ENCODE measurements at places on chromosomes 4 and X.

DNA sequence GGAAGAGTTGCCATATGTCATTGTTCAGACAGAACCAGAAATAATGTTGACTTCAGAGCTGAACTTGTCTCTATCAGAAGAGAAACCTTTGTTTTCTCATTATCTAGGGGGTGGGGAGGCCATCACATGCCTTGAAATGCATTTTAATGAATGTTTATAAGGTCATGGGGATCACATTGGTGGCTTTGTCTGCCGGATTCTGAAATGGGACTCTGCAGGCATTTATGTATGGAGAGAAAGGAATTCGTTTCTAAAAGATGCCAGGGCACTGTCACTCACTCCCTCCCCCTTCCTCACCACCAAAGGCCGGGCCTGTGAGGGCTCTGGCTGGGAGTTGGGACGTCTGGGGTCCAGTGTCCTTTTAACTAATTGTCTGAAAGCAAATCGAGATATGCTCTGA is 102.2 kb downstream of the MAMLD1 start:
- no peak for DNase-seq

DNA sequence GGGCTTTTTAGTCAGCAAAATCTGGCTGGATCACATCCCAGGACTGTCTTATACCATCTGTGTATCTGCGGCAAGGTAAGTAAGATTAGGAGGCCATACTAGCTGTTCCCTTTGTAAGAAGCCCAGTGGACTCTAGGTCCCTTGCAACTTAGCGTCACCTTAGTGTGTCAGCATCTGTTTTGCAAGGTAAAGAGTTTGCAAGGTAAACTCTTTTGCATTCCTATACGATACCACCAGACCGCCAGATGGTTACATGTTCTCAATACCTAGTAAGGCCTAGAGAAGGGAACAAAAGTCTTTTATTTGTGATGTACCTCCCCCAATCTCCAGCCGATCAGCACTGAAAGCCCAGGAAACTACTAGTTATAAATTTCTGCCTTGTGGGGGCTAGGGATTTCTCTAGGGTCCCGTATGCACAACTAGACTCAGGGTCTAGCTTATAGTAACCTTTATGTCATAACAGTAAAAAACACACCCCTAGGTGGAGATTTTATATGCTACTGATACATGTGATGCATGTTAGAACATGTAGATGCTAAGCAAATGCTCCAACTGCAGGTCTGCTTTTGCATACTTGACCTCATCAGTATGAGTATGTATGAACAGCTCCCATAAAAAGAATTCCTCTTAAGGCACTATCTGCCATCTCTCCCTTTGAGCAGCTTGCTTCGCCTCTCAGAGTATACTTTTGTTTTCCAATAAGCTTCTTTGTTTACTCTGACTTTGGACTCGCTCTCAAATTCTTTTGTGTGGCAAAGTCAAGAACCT is 78.4 kb downstream of the KCNIP4 start:
- DNase-seq: no peak

DNA sequence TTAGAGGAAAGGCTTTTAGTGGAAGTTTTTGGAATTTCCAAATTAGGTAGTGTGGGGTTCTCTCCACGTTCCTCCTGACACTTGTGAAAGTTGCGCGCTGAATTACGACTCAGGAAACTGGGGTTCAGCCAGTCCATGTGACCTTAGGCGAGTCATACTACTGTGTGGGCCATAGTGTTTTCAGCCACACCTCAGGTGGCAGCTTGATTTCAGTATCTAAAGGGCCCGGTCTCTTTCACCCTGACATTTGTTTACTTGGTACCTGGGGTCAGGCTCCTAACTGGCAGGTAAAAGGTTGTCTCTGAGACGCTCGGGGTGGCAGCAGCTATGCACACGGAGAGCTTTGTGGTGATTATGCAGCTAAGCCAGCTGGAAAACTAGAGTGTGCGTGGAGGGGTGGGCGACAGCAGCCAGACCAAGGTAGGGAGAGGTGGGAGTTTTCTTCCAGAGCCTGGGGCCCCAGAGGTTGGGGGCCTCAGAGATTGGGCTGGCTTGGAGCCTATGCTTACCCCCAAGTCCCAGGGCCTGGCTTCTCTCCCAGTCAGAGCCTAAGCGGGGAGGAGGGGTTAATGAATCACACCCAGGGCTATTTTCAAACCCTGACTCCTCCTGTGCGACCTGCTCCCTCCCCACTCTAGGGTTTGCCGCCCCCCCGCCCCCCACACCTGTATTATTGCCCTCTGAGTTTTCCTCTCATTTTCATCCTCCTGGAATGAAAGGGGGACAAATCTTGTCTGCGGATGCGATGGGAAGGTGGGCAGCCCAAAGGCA is 47.2 kb downstream of the STARD8 start:
- no peak for DNase-seq

DNA sequence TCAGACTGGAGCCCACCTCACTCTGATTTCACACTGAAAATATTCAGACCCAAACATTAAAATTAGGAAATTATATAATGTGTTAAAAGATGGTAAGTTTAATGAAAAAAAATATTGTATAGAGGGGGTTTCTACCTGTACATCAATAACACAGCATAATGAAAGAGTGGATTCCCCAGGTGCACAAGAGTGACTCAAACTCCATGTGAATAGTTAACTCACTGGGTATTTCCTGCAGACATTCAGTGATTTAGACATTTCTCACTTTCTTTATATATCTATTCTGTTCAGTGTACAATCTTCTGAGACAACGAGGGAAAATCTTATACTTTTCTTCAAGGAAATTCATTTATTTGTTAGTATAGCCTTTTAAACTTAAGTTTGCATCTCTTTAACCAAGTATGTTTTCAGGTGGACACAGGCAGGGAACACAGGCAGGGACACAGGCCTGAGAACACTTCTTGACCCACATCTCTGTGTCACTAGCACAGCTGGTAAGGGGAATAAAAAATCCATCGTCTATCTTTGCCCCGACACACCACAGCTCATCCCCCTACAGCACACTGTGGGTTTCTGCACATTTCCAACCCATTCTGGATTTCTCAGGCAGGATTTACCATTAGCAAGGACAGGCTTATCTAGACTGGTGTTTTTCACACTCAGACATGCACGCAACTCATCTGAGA is 525.5 kb upstream of the BOD1L1 start:
- DNase-seq: no peak

- no peak for DNase-seq
These were observed 49.3 kb upstream of the RPL34 start for GRCh38 chr4:108570993-108571569.

All from naive thymus-derived CD8-positive, alpha-beta T cell (primary cell).